ENCODE measurements at places on chromosomes 16 and 17.

- no peak for DNase-seq
Observed at GRCh38 chr17:74779948-74780400, 3.8 kb upstream of the NAT9 start.

GRCh38 chr17:41251261-41251660, 1.8 kb downstream of the KRTAP9-4 start:
- DNase-seq = no peak

DNA sequence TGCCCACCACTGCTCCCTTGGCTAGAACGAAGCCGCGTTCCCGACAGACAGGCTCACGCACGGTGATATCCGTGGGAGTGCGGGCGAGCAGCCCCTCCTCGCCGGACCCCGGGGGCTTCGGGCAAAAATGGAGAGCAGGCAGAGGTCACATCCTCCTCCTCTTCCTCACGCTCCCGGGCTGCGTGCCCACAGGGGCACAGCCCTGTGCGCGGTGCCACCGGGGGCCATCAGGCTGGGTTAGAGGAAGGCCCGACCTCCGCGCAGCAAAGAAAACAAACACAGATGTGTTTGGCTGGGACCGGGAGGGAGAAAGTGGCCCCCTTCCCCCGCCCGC, 519 bp upstream of the NTN1 start:
- DNase-seq = no peak

- no peak for DNase-seq
Observed at GRCh38 chr16:14205666-14206065, 134.5 kb downstream of the MRTFB start.

DNA sequence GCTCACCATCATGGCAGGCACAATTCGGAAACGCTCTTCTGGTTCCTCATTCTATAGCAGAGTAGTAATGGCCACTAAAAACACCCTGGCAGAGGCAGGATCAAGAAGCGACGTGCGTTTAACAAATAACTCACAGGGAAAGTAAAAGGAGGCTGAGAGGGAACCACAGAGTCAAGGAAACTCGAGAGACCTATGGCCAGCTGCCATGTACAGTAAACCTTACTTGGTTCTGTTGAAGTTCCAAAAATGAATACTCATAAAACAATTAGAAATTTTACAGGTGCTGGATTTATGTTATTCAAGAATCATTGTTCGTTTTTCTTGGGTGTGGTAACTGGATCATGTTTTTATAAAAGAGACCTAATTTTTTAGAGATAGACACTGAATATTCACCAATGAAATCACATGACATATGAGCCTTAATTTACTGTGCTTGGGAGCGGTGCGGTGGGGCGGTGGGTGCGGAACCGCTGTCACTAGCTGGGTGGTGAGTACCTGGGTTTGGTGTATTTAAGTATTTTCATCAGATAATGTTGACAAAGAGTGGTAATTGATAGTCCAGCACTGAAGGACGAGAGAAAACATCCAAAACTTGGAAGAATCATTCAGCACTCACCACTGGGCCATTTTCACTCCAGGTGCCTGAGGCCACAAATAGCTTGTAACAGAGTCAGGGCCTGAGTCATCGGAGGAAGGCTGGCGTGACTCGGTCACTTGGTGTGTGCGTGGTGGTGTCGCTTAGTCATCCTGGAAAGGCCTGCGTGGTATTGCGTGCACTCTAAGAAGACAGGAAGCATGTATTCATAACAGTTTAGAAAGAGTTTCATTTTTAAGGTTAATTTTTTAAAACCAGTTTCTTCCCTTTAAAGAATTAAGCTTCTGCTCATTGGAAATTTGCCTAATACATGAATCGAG, 135.4 kb upstream of the CHMP6 start:
- DNase-seq = peak; percentile 89

GRCh38 chr16:31090540-31090939, 1.8 kb upstream of the PRSS53 start:
- DNase-seq = no peak

DNA sequence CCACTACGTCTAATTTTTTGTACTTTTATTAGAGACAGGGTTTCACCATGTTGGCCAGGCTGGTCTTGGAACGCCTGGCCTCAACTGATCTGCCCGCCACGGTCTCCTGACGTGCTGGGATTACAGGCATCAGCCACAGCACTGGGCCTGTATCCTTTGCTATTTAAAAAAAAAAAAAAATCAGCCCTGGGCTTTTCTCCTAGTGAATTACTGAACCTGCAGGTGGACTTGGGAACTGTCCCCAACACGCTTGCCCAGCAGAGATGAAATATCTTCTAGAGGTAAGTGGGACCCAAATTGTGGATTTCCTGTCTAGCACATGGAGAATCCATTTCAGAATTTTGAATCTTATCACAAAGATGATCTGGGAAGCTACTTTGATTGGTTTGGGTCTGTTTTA, 14.8 kb downstream of the CNOT1 start:
- DNase-seq = no peak

GRCh38 chr16:19659554-19659953, 58.5 kb downstream of the KNOP1 start:
- no peak for DNase-seq

- peak; percentile 34 for DNase-seq
Observed at GRCh38 chr17:38605841-38606645, at the start of gene SRCIN1. SRCIN1 (minus strand) TSS chr17:38605952; CDS start chr17:38605705, 247 bp downstream.

DNA sequence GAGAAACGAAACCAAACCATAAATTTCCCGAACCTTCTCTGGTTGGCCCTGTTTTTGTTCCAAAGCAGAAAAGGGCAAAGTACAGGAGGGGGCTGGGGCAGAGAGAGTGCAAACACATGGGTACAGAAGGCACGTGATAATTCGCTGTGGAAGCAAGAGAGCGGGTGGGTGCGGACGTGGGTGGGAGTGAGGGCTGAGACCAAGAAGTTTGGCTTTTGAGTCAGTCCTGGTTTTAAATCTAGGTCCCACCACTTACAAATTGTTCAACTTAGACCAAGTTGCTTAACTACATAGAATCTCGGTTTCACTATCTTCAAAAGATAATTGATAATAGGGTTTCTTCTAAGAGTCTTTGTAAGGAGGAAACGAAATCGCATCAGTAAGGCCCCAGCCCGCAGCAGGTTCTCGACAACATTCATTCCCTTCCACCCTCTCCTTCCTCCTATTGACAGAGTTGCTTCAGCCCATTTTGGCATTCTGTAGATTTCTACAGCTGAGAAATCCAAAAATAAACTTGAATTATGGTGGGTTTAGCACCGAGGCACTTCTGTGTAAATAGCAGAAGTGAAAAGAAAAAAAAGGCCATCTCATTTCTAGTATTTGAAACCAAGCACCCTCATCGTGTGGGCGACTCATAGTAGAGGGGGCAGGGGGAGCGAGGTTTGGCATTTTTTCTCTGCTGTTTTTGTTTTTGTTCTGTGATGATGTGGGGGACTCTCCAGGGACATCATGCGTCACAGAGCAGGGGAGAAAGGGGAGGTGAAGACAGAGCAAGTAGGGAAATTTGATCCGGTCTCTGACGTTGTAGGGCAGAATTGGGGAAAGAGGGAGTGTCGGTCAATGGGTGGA, 33.6 kb upstream of the CCR7 start:
- DNase-seq = peak; percentile 58

- no peak for DNase-seq
Observed at GRCh38 chr17:80832266-80832676, 159.4 kb upstream of the CHMP6 start.

DNA sequence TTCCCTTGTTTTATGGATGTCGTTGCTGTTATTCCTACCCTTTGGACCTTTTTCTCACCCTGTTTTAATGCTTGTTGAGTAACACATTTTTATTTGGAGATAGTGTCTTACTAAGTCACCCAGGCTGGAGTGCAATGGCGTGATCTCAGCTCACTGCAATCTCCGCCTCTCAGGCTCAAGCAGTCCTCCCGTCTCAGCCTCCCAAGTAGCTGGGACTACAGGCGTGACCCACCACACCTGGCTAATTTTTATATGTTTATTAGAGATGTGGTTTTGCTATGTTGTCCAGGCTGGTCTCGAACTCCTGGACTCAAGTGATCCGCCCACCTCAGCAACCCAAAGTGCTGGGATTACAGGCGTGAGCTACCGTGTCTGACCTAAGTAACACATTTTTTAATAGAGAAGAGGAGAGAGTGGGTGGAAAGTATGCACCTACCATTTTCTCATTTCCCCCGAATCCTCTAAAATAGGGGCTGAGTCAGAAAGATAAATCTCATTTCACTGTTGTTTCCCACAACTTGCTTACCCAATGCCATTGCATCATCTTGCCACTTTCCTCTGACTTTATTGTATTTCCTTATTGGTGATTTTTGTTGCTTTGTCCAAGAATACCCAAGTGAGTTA, 7.0 kb downstream of the DHX40 start:
- DNase-seq = no peak

- DNase-seq = peak; percentile 97
Observed at GRCh38 chr17:82698065-82698973, at the start of gene RAB40B. RAB40B (minus strand) TSS chr17:82698698; CDS start chr17:82698596, 102 bp downstream.

- no peak for DNase-seq
Observed at GRCh38 chr16:19861811-19862327, 22.8 kb downstream of the GPRC5B start.

GRCh38 chr17:63624531-63624880, 2.3 kb downstream of the MAP3K3 start:
- DNase-seq = no peak

DNA sequence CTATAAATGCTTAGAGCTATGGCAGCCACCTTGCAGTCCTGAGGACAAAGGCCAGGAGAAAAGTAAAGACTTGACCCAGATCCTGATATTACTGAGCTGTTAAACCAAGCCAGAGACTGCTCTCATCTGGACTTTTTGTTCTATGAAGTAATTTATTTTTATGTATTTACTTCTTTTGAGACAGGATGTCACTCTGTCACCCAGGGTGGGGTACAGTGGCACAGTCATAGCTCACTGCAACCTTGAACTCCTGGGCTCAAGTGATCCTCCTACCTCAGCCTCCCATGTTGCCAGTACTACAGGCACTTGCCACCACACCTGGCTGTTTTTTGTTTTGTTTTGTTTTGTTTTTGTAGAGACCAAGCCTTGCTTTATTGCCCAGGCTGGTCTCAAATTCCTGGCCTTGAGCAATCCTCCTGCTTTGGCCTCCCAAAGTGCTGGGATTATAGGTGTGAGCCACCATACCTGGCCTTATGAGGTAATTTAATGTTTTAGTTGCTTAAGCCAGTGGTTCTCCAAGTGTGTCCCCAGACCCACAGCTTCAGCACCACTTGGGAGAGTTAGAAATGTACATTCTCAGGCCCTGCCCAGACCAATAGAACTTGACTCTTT, 112.1 kb downstream of the COPRS start:
- DNase-seq = no peak

GRCh38 chr17:72075995-72076677, 44.7 kb upstream of the SOX9 start:
- DNase-seq = no peak

DNA sequence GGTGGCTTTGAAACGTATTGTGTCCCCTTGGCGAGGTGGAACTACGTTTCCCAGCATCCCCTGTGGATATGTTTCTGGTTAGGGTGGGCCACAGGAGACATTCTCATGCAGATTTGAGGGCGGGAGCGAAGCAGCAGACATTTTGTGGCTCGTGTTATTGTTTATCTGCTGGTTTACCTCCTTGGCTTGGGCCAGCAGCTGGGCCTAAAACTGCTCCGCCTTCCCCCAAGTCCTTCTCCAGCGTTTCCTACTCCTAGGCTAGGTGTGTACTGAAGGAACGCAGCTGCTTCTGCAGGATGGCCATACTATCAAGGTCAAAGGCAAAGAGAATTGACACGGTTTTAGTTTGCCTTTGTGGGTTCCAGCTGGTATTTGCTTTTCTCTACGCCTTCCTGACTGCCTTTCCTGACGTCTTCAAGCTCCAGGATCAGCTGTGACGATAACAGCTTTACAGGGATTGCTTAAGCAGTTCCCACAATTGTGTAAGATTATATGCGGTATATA, 17.2 kb upstream of the WSB1 start:
- DNase-seq = no peak

GRCh38 chr16:85005285-85006069, 5.9 kb downstream of the ZDHHC7 start:
- no peak for DNase-seq

GRCh38 chr17:72545766-72546165, 424.9 kb downstream of the SOX9 start:
- no peak for DNase-seq

DNA sequence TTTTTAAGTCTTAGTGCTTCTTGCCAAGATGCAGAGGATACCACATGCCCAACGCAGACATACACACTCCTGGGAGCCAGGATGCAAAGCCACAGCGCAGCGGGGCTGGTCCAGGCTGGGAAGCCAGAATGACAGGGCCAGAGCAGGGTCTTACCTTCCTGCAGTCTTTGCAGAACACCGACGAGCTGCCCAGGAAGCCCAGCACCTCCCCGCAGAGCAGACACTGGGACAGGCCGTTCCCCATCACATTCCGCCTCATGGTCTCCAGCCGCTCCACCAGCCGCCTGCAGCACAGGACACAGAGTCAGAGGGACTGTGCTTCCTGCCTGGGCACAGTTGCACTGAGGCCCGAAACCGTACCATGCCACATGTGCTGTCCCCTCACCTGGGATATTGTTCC, 33.3 kb downstream of the RPH3AL start:
- no peak for DNase-seq

GRCh38 chr17:77501101-77501566, 360.4 kb downstream of the SEC14L1 start:
- no peak for DNase-seq

DNA sequence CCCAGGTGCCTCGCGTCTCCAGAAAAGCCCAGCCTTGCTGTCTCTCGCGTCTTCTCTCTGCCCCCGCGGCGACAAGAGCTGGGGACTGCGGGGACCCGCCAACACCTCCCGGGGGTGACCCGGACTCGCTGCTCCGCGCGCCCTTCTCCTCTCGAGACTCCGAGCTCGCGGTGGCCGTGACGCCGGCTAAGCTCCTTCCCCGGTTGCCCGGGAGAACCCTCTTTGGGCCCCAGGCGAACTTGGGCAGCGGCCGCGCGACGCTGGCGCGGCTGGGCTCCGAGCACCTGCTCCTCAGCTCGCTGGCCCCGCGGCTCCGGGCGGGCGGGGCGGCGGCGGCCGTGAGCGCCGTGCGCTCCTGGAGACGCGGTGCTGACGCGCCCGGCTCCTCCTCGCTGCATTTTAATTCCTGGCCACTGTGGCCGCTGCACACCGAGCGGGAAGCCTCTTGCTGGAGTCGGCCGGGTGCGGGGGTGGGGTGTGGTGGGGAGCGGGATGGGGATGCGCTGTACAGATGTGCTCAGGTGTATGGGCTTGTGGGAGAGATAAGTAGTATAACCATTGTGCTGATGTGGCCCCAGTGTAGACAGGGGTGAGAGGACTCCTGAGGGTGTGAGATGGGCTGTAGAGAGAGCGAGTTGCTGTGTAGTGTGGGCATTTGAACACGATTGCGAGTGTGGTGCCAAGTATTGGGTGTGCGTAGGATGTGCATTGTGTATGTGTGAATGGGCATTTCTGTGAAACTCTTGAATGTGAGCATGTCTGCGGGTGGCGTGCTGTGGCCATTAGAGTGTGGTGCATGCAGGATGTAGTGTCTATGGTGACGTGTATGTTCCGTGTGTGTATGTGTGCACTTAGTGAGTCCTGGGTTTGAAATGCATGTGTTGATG, at the start of gene ASIC2:
Gene ASIC2 (minus strand): TSS at position 315 of the 887 bp plus-strand sequence.
- DNase-seq = no peak

Data from stimulated activated CD4-positive, alpha-beta T cell treated with anti-CD3 and anti-CD28 coated beads, TNF-alpha, amount 100 ng/mL, for 48 hours (primary cell).